ENCODE measurements at places on chromosomes 5 and 9.

GRCh38 chr5:169706071-169706470 is 69.0 kb downstream of the DOCK2 start:
- DNase-seq: no peak

DNA sequence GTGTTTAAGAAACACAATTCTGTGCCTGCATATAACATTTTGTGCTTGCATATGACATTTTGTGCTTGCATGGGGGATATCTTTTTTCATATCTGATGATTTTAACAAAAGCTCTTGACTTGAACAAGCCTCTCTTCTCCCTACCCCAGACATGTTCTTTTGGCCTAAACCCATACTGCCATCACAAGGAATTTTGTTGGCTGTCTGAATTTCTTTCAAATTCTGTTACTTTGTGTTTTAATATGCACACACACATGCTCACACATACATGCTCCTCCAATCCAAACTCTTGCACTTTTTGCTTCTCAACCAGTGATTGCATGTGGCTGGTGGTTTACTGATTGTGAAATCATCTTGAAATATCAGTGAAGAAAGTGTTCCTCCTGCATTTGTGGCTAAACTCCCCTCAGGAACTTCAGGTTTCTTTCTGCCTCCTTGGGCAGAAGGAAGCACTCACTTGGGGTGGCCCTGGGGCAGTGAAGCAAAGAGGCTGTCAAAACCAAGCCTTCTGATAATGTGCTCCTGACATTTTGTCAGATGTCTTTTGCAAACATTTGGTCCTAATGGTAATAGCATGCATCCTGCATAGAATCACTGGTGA is 377.2 kb upstream of the KLF4 start:
- no peak for DNase-seq

GRCh38 chr5:149618581-149619248 is 37.4 kb downstream of the ARHGEF37 start:
- no peak for DNase-seq

GRCh38 chr5:102295534-102296177 is 428 bp downstream of the SLCO4C1 start:
- no peak for DNase-seq

- DNase-seq: no peak
These were observed 15.5 kb downstream of the B4GALT1 start for GRCh38 chr9:33151601-33152000.

GRCh38 chr5:88674356-88675167 is 208.4 kb downstream of the MEF2C start:
- DNase-seq: no peak

DNA sequence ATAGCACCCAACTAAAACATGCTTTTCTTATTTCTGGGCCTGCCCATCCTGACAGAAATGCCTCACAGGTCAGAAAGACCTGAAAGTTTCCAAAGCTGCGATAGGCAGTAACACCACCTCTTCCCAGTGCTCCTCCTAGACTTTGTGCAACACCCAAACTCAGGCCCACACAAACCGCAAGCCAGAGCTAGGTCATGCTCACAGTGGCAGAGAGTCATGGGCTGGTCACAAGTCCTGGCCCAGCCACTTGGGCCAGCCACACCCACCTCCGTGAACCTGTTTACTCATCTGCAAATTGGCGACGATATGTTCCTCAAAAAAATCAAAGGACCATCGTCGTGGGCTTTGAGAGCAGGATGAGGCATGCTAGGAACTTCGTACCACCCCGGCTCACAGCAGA is 44.0 kb upstream of the SLC25A51 start:
- DNase-seq: no peak

- no peak for DNase-seq
These were observed 678 bp downstream of the SLC2A6 start for GRCh38 chr9:133477992-133478850.

DNA sequence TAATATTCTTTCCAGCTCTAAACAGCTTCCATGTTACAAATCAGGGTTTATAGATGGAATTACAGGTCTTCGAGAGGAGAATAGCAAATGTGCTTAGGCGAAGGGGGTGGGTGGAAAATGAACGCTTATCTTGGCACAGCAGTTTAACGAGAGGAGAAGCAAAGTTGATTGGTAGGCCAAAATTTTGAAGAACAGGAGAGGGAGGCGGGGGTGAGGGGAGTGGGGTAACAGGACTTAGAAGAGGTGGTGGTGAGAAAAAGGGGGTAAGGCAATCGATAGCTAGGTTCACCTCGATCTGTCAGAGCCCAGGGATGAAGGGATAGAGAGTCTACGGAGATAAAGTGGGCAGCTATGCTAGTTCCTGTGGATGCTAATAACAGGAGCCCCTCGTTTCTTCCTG is 764 bp downstream of the ANKRA2 start:
- DNase-seq: no peak

DNA sequence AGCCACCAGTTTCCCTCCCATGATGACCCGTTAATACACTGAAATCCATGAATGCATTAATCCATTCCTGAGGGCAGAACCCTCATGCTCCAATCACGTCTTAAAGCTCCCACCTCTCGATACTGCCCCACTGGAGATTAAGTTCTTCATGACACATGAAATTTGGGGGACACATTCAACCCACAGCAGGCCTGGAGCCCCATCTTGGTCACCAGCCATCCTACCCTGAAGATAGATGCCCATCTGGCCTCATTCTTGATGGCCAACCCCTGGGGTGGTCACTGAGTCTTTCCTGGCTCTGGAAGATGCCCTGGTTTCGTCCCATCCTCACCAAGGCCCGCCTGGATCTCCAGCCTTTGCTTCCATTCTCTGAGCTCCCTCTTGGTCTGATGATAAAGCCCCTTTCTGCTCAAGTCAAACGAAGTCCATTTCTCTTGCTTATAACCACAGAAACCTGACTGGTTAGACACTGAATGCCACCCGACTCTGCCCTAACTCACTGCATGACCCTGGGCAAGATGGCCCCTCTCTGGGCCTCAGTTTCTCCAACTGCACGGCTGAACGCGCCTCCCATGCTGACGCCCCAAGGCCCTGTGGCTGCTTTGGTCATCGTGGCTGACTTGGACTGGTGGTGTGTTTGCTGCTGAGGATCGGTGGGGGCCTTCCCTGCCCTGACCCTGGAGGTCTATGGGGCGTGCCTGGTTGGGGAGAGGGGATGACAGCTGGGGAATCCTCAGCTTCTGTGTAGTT is 138.4 kb upstream of the IER5L start:
- DNase-seq: no peak
